ENCODE measurements at places on chromosomes 13 and 19.

DNA sequence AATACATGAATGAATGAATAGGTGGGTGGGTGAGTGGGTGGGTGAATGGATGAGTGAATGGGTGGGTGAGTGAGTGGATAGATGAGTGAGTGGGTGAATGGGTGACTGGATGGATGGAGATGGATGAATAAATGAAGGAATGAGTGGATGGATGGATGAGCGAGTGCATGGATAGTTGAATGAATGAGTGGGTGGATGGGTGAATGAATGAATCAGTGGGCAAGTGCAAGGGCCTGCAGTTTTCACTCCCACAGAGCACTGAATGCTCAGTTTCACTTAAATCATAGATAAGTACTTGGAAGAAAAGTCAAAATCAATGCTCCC is 12.4 kb downstream of the GAS6 start:
- DNase-seq, result no peak

- DNase-seq, result no peak
These were observed 1.9 kb upstream of the C1QTNF9 start for GRCh38 chr13:24307211-24308067.

- no peak for DNase-seq
These were observed 370.2 kb downstream of the KCTD12 start for GRCh38 chr13:76516013-76516412.

DNA sequence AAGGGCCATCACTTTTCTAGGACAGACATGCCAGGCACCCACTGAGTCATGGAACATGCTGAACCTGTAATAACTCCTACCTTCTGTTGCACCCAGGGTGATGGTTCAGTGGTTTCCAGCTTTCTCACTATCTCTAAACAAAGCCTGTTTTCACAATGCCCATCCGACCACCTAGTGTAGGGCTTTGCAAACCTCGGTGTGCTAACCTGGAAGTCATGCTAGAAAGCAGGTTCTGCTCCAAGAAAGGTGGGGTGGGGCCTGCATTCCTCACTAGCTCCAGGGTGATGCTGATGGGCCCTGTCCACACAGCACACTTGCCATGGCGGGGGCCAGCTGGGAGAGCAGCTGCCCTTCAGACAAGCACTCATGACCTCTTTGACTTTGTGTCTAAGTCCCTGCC is 43.4 kb downstream of the COL4A2 start:
- DNase-seq, result no peak

DNA sequence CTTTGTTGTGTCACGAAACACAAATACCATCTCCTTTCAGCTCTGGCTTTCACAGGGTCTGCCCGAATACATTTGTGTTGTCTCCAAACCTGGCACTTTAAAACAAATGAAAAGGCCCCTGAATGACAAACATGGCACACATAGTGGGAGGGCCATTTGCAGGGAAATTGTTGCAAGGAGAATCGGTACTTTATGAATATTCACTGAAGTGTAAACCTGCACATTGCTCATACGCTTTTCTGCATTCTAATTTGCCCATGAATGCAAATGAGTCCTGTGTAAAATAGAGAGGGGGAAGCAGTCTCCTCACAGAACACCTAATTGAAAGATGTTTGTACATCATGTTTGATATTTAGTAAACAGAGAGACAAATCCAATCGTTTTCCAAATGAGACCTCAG is 82.7 kb upstream of the PCDH8 start:
- no peak for DNase-seq

DNA sequence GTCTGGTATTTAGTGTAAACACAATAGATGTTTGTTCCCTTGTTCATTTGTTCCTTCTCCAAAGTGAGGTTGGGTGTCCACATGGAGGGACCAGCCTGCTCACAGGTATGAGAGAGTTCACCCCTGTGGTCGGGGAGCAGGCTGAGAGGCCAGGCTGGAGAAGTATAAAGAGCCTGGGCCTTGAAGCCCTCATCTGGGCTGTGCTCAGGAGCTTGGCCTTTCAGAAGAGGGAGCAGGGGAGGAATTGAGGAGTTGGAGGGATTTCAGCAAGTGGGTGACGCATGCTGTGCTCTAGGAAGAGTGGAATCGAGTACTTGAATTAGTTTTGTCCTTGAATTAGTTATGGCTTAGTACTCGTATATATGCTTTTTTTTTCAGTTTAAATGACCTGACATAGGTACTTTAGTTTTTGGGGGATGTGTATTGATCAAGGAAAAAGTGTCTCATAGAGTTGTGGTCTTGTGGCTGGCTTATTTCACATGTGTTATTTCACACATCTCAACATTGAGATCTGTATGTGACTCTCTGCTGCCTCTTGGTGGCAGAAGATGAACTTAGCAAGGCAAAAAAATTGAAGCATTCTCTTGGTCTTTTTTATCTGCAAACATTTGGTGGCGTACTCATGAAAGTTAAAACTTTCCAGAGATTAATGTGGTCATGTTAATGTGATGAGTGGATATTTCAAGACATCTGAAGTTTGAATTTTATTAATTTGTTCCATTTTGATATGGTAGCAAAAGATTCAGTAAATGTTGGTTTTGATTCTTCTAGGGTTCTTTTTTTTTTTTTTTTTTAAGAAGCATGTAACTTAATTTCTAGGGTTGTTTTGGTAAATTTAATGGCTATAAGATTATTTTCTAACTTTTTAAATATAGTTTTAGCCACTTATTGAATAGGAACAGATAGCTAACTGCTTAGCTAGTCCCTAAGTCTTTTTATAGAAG is 54.3 kb downstream of the SLAIN1 start:
- peak; percentile 60 for DNase-seq

GRCh38 chr19:35738021-35738886 is 4.0 kb downstream of the IGFLR1 start:
- no peak for DNase-seq

DNA sequence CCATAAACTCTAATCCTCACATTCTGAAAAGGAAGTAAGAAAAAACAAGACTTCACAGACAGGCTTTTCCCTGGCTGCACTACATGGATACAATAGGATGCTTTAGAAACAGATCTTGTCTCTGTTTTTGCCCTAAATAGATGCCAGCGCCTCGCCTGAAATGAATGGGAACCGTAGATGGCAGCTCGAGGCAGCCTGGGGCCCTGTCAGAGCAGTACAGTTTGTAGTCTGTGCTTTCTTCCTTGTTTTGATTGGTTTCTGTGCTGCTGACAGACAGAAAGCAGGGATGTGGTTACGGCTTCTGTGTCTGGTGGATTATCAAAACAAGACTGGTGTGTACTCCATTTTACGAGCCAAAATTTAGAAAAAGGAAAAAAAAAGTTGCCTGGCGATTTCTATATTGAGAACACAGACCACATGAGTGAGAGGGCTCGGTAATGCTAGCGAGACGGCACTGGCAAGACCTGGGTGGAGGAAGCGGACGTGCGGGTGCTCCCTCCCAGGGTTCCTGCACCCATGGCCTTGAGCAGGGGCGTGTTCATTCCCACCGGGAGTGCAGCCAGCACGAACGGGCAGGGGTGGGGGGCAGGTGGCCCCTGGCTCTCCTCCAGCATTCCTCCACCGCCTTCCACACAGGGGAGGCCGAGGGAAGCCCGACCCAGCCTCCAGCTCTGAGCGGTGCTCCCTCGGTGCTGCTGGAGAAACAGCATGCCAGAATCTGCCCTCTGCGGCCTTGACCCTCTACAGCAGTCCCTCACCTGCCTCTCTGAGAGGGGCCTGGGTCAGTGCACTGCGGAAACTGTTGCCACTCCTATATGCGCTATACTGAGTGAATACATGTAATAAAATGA is 37.6 kb upstream of the C1QTNF9 start:
- peak; percentile 80 for DNase-seq

GRCh38 chr19:50858886-50859285 is 4.2 kb downstream of the KLK3 start:
- DNase-seq, result no peak

GRCh38 chr19:3131168-3131567 is 4.7 kb upstream of the GNA15 start:
- peak; percentile 38 for DNase-seq

DNA sequence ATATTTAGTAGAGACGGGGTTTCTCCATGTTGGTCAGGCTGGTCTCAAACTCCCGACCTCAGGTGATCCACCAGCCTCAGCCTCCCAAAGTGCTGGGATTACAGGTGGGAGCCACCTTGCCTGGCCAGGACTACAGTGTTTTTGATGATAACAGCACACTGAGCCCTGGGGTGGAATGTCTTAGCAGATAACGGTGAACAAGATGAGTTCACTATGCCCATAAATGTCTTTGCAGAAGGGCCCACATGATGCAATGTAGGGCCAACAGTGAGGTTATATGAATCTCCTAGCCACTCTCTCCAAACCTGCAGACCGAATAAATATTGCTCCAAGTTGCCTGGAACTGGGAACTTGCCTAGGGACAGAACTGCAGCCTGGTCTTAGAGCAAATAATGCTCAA is 235.1 kb downstream of the COG6 start:
- no peak for DNase-seq

GRCh38 chr13:67390462-67391086 is 160.4 kb upstream of the PCDH9 start:
- no peak for DNase-seq

- DNase-seq, result no peak
These were observed 50.7 kb upstream of the EDNRB start for GRCh38 chr13:77969299-77969698.

DNA sequence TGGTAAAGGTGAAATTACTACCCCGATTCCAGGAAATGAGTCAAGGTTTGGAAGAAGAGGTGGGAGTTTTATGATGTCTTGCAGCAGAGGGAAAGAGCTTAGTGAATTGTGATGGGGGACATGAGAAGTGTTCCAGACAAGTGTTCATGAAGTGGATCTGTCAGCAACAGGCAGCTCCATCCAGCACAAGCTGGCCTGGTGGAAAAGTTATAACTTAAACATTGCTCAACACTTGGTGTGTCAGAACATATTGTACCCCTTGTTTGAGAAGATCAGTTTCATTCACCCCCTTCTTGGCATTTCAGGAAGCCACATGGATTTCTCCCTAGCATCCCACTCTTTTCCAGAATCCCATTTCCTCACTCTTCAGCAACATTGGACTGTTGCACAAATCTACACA is 222.0 kb downstream of the B3GLCT start:
- DNase-seq, result no peak

GRCh38 chr13:24179486-24179850 is 18.9 kb downstream of the SPATA13 start:
- DNase-seq, result no peak

- DNase-seq, result no peak
These were observed 6.2 kb downstream of the SULT2B1 start for GRCh38 chr19:48558018-48558684.

GRCh38 chr19:31118287-31118955 is 230.8 kb downstream of the TSHZ3 start:
- no peak for DNase-seq

GRCh38 chr19:36488118-36488845 is 1.1 kb downstream of the ZNF566 start:
- peak; percentile 14 for DNase-seq

GRCh38 chr13:51666374-51666773 is 82.1 kb downstream of the WDFY2 start:
- no peak for DNase-seq

DNA sequence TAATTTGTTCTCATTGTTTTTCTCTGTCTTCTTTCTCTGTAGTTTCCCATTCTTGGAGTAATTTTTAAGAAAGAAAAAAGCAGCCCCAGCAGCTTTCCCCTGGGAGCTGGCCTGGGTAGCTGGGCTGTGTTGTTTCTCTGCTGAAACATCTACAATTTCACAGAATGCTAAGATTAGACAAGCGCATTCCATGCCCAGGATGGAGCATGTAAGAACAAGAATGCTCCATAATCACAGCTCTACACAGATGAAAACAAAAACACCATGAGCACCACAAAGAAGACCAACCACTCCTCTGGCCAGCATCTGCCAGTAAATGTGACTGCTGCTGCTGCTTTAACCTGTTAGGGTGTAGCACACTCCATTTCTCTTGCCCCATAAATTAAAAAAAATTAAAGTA is 239.2 kb upstream of the SLITRK1 start:
- no peak for DNase-seq

- no peak for DNase-seq
These were observed 184.7 kb downstream of the LACC1 start for GRCh38 chr13:44064357-44064756.

DNA sequence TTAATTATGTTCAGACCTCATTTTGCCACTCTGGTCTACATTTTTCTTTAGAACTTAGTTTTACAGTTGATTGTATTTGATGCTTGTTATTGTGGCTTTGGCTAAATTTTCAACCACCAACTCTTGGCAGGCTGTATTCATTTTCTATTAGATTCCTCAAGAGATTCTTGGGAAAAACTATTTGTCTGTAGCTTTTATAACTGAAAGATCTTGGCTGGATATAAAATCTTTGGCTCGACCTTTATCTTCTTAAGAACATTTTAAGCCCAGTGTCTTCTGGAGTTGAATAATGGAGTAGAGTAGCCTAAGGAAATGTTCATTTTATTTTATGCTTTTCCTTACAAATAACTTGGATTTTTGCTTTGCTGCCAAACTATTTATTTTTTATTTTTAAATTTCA is 848.5 kb downstream of the PCDH17 start:
- no peak for DNase-seq

- DNase-seq, result no peak
These were observed 457.9 kb downstream of the FGF9 start for GRCh38 chr13:22128441-22129408.

DNA sequence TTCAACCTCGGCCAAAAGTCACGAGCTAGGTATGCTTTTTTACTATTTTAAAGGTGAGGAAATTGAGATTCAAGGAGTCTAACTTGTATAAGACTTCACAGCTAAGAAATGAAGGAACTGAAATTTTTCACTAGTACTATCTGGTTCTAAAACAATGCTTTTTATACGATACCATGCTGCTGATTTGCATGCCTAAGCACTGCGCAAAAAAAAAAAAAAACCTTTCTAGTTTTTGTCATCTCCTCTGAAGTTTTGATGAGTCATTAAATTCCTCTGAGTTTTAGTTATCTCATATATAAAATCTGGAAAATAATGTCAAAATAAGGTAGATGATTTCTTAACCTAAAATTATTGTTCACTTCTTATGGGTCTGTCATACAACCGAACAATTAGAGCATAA is 28.0 kb upstream of the UFM1 start:
- DNase-seq, result no peak

GRCh38 chr19:44435441-44435840 is 12.8 kb downstream of the ZNF229 start:
- no peak for DNase-seq

GRCh38 chr13:109955598-109955997 is 169.2 kb upstream of the IRS2 start:
- DNase-seq, result no peak

GRCh38 chr13:64540468-64540867 is 2689.7 kb downstream of the PCDH9 start:
- DNase-seq, result no peak

GRCh38 chr19:44447916-44448674 is at the start of gene ZNF229:
ZNF229 (minus strand) TSS chr19:44448472; CDS start chr19:44442847, 5,625 bp downstream.
- DNase-seq, result peak; percentile 91

Measured in activated CD4-positive, alpha-beta T cell treated with anti-CD3 and anti-CD28 coated beads for 36 hours (primary cell).